ENCODE measurements at places on chromosomes 4 and X.

- no peak for DNase-seq
Measured at GRCh38 chr4:8836664-8837171, 34.9 kb downstream of the HMX1 start.

DNA sequence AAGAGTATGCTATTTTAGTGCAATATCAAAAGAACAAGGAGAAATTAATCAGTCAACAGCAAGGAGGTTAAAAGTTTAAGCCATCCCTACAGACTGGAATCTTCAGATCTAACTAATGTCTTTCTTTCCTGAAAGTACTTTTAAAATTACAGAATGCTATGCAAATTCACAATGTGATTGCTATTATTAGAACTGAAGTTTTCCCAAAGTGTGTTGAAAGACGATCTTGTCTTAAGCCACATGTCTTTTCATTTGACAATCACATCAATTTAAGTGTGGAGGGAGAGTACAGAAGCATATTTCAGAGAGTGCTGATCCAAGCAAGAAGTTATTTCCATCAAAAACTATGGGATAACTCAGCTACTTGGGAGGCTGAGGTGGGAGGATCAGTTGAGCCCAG is 64.7 kb upstream of the TNIP3 start:
- no peak for DNase-seq

GRCh38 chr4:10186228-10187214 is 69.9 kb upstream of the WDR1 start:
- no peak for DNase-seq

GRCh38 chrX:70434914-70435586 is 9.6 kb upstream of the DLG3 start:
- no peak for DNase-seq

- no peak for DNase-seq
Measured at GRCh38 chrX:69162361-69162865, 2.8 kb downstream of the PJA1 start.

GRCh38 chrX:24398766-24399165 is 38.3 kb downstream of the SUPT20HL1 start:
- no peak for DNase-seq

All from COR-L47 (cell line).